Stimulated activated CD8-positive, alpha-beta memory T cell treated with anti-CD3 and anti-CD28 coated beads, Interleukin-15, amount 100 ng/mL, for 1 hour (primary cell): ENCODE measurements at places on chromosomes 4 and X.

DNA sequence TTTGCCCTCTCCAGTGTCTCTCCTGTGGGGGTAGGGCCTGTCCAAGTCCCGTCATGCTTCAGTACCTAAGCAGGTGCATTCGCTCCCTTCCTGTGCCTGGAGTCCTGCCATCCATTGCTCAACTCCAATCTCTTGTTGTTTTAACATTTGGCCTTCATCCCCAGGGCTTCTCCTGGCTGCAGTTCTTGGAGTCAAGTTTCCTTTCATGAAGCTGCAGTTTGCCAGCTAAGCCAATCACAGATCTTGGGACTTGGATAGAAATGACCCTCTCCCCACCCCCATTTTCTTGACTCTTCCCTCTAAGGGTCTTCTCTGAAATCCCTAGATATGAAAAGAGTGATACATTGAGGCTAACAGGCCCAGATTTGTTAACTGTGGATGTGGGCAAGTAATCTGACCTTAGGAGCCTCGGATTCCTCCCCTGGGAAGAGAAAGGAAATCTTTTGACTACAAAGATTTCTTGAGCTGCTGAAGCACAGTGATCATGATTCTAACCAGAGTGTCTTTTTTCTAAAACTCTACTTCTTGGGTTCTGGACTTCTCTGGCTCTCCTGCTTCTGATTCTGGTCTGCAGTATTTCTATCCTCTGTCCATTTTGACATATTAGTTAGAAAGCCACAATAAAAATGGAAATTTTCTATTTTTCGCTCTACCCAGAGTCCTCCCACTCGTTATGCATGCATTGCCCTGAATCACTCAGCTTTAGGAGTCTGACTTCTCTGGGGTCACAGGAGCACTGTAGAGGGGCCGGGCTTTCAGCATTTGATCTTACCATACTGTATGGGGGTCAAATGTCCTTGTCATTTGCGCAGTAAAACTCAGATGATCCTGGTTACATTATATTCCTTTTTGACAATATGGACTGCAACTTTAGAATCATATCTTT lies 61.0 kb downstream of the CHRNA9 start:
- no peak for DNase-seq

DNA sequence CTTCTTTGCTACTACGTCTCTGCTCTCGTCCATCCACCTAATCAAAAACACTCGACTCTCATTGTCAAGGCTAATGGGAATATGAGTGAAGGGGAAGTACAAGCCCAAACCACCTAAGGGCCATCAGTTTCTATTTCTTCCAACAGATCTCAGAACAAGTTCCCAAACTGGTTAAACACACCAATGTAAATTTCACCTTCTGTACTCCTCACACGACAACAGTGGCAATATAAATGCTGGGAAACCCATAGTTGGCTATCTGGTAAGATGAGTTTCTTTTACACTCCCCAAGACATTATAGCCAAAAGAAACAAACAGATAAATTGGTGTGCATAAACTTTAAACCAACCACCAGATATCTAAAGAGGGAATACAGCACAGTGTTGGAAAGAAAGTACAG lies 21.9 kb downstream of the ACSL1 start:
- no peak for DNase-seq

DNA sequence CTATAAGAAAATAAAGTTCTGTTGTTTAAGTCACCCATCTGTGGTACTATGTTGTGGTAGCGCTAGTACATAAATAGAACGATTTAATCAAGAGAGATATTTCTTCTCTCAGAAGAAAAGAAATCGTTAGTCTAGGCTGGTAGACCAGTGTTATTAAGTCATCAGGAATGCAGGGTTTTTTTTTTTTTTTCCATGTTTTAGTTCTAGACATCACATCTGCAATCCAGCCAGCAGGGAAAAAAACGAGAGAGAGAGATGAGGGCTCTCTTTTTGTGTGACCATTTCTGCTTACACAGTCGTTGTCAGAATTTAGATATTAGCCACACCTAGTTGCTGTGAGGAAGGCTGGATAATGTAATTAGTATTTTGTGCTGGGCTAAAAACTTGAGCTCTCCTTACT lies 417.4 kb downstream of the TMA16 start:
- DNase-seq, result no peak

GRCh38 chr4:34193451-34194154 lies 2050.7 kb downstream of the ARAP2 start:
- DNase-seq, result no peak
